Gastrocnemius medialis (tissue), 4 donors: ENCODE measurements at places on chromosomes 1 and 21. TPM values are rescaled to one million over a fixed set of nuclear protein-coding genes. Genes with fewer than 3 reads are reported as not detected.

Gene ADGRL4
- total RNA-seq: 14.5 TPM

Gene TNFRSF25
- total RNA-seq: 1.0 TPM

Gene NTRK1
- not detected for total RNA-seq

Gene SH2D2A
- not detected for total RNA-seq

Gene TRIM45
- total RNA-seq: 3.7 TPM

Gene SPAG17
- total RNA-seq: not detected

Gene FAM110D
- 3.1 TPM for total RNA-seq

Gene PPM1J
- total RNA-seq: 5.4 TPM

Gene SPRR2F
- not detected for total RNA-seq
